ENCODE measurements at places on chromosomes 5 and 9.
A peak's percentile ranks its signal among the peaks of the same experiment; 100 is the strongest.

- DNase-seq: no peak
Measured at GRCh38 chr9:81526587-81526986, 162.8 kb downstream of the TLE1 start.

GRCh38 chr5:139657363-139658321, 9.5 kb downstream of the CXXC5 start:
- DNase-seq: no peak

- DNase-seq: no peak
Measured at GRCh38 chr5:172849606-172850453, 15.8 kb downstream of the ERGIC1 start.

DNA sequence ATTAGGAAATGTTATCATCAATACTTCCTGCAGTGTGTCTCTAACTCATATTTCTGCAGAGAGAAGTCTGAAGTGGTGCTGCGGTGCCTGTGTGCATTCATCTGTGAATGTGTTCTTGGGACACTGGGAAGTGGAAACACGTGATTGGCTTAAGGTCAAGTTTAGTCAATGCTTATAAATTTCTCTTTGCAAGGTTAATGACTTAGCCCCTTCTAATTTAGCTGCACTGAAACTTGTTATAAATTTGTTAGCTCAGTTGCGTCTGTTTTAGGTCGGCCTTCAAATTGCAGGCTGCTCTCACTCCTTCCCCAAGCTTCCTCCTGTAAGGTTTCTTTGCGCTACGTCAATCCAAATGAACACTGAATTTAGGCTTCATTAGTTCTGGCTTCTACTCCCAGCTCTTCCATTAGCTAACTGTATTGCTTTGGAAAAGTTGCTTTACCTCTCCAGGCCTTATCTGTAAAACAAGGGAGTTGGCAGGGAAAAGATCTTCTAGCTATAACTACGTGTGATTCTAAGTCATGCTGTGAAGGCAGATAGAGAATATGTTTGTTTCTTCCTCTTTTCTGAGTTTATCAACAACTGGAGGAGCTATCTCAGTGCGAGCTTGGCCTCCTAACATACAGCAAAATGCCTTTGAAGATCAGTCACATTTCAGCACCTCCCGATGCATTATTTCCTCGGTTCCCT, 341.8 kb downstream of the NFIB start:
- no peak for DNase-seq

GRCh38 chr5:60163762-60164161, 270.2 kb upstream of the PDE4D start:
- DNase-seq: no peak

DNA sequence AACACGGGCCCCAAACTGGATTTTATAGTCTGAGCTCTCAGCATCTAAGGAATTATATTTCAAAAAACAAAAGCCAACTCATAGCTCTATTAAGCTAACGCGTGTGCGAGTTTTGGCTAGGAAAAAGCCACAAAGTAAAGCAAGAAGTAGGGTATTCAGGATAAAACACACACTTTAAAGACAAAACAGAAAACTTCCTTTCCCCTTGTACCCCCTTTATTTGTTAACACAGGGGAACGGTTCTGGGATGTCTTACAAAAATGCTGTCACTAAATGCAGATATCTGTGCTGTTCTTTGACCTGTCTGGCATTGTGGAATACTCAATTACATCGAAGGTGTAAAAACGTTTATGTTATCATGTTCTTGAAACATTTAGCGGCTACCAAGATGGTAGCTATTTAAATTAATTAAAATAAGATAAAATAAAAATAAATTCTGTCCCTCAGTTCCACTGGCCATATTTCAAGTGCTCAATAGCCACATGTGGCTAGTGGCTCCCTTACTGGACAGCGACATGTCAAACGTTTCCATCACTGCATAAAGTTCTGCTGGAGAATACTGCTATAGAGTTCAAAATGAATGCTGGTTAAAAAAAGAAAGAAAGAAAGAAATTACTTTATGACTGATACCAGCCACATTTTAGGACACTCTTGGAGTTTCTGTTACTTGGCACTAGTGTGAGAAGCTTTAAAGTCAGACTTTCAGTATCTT, 7.2 kb upstream of the MEF2C start:
- DNase-seq: no peak

- DNase-seq: no peak
Measured at GRCh38 chr5:31995006-31995405, 179.1 kb downstream of the GOLPH3 start.

DNA sequence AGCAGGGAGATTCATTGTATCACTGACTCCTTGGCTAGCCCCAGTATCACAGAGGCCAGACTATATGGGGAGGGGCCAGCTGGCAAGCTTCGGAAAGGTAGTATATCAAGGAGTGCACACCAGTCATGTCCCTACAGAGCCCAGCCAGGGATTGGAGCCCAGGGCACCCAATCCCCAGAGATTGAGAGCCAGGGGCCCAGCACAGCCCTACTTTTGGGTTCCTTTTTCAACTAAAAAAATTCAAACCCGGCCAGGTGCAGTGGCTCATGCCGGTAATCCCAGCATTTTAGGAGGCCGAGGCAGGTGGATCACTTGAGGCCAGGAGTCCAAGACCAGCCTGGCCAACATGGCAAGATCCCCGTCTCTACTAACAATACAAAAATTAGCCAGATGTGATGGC, 5.4 kb upstream of the MYORG start:
- DNase-seq: no peak

DNA sequence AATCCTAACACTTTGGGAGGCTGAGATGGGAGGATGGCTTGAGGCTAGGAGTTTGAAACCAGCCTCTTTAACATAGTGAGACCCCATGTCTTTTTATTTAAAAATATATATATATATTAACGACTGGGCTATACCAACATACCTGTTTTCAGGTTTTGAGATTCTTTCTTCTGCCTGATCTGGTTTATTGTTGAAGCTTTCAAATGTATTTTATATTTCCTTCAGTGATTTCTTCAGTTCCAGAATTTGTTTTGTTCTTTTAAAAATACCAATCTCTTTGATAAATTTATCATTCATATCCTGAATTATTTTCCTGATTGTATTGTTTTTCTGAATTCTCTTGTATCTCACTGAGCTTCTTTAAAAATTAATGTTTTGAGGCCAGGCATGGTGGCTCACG, 31.2 kb downstream of the OGN start:
- no peak for DNase-seq

GRCh38 chr9:37239224-37239859, 119.0 kb downstream of the ZCCHC7 start:
- DNase-seq: no peak

- DNase-seq: no peak
Measured at GRCh38 chr5:93573354-93574351, 7.4 kb downstream of the NR2F1-AS1 start.

GRCh38 chr5:143023411-143024096, 253.4 kb downstream of the ARHGAP26 start:
- no peak for DNase-seq

- no peak for DNase-seq
Measured at GRCh38 chr9:27379311-27380251, 82.6 kb upstream of the EQTN start.

DNA sequence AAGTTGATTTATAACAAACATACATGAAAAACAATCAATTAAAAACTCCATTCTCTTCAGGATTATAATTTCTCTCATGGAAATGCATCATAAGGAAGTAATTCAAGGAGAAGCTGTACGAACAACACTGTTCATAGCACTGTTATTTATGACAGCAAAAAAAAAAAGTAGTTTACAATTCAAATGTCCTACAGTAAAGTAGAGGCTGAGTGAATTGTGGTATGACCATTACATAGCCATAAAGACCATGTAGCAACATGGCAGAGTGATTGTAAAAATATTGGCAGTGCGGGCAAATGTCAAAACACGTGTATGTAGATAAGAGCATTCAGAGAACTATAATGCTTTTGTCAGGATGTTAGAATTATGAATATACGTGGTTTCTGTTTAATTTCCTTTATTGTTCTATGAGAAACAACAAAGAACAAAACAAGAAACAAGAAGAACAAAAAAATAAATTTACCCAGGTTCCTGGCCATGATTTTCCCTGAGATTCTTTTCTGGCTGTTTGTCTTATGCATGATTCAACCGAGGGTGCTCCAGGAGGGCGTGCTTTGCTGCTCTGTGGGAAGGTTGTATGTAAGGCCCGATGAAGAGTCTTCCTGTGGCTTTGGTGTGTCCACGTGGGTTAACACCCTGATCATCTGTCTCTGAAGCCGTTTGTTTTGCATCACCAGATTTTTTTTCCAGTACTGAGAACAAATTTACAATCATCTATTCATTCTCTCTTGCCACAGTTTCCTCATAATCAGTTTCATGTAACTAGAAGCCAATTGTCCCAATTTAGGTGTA, 28.8 kb downstream of the GCNT4 start:
- no peak for DNase-seq

- DNase-seq: no peak
Measured at GRCh38 chr9:24616863-24617262, 71.2 kb upstream of the IZUMO3 start.

- DNase-seq: no peak
Measured at GRCh38 chr9:73667749-73668148, 516.1 kb downstream of the ANXA1 start.

DNA sequence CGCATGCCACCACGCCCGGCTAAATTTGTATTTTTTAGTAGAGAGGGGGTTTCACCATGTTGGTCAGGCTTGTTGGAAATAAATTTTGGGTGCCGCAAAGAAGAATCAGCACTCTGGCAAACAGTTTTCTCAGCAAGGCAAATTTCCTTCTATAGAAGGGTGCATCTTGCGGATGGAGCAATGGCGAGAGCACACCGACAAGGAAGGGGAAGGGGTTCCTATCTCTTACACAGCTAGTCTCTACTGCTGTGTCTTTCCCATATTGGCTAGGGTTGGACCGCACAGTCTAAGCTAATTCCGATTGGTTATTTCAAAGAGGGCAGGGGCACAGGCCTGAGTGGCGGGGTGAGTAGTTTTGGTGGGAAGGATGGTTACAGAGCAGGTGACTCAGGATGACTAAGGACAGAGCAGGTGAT, 707 bp downstream of the GTF3C5 start:
- no peak for DNase-seq

DNA sequence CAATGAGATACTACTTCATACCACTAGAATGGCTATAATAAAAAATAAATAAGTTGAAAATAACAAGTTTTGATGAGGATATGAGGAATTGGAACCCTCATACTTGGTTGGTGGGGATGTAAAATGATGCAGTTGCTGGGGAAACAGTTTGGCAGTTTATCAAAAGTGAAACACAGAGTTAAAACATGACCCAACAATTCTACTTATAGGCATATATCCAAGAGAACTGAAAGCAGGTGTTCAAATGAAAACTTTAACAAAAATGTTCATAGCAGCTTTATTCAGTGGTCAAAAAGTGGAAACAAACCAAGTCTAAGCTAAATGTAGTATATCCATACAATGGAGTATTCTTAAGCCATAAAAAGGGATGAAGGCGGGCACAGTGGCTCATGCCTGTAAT, 13.1 kb upstream of the LHFPL2 start:
- no peak for DNase-seq

DNA sequence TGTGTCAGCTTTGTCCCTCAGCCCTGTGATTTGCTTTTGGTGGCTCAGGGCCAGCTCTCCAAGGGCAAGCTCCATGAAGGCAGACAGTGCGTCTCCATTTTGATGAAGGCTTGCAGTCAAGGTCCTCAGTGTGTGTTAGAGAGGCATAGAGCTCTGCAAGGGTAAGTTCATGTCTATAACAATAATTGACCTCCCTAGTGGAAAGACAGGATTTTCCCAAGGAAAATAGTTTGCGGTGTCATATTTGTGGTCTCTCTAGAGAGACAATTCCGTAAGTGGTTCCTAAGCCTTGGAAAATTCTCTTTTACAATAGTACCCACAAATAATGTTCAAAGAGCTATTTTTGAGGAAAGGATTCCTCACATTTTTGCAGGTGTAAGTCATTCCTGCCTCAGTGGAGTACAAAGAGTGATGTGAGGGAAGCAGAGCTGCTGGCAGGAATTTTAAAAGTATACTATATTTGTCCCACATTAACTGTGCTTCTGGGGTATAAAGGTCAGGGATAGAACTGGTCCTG, 40.2 kb downstream of the SLC1A3 start:
- DNase-seq: no peak

DNA sequence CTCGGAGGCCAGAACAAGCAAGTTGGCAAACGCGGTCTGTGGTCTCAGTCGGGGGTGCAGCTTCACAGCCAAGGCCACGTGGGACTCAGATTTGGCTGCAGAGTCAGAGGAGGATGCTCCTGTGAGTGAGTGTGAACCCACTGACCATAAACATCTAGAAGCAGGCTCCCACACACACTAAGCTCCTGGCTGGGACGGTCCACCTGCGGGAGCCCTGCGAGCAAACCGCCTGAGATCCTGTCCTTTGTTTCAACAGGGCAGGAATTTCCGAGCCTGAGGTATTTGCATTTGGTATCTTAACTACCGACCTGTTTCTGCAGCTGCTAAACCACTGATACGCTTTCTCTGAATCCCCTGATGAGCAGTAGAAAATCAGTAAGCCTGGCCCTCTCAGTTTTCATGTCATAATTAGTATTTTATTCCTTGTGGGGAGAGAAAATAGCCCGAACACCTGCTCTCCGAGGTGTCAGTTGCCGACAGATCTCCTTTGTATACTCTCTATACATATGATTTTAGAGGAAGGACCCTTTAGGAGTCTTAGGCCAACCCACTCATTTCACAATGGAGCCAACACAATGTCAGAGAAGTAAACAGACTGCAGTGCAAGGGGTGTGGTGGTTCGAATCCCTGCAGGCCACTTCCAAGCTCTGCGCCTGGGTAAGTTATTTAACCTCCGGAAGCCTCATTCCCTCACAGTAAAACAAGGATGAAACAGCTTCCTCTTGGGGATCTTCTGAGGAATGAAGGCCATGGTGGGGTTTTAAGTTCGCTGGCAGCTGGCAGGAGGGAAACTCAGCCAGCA, 40.9 kb upstream of the PWWP2A start:
- no peak for DNase-seq

- peak; percentile 45 for DNase-seq
Measured at GRCh38 chr9:81292056-81292805, 397.1 kb downstream of the TLE1 start.

DNA sequence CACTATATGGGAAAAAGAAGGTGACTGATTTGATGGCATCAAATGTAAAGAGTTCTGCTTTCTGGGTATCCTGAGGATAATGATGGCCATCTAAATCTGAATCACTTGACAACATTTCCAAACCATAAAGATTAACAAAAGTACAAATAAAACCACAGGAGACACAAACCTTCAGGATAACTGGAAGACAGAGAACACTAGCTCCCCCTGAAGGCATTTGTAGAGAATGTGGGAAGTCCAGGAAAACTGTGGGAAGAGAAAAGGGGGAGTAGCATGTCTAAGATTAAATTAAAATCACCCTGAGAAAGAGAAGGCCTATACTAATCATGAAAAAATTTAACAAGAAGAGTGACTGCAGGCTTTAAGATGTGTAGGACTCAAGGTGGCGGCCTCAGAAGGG, 116.2 kb downstream of the PRELID2 start:
- no peak for DNase-seq

GRCh38 chr5:157476702-157477408, 16.8 kb downstream of the NIPAL4 start:
- peak; percentile 32 for DNase-seq

- DNase-seq: no peak
Measured at GRCh38 chr5:170393958-170394357, 4.8 kb upstream of the KCNMB1 start.

GRCh38 chr5:15621094-15621493, 121.1 kb downstream of the FBXL7 start:
- DNase-seq: no peak
